ENCODE measurements at places on chromosomes 12 and 14. TPM values are rescaled to one million over a fixed set of nuclear protein-coding genes. Genes with fewer than 3 reads are reported as not detected.

DNA sequence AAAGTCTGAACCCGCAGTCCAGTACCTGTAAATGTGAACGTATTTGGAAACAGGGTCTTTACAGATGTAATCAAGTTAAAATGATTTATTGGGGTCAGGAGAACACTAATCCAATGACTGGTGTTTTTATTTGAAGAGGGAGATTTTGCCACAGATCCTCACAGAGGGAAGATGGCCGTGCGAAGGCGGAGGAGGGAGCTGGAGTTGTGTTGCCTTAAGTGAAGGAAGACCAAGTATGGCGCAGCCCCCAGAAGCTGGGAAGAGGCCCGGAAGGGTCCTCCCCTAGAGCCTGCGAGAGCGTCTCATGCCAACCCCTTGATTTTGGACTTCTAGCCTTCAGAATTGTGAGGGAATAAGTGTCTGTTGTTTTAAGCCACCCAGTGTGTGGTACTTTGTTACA lies 102.8 kb upstream of the NUDT4 start:
- no peak for DNase-seq

- DNase-seq: no peak
Measured at GRCh38 chr12:76260390-76260748, 87.8 kb downstream of the BBS10 start.

DNA sequence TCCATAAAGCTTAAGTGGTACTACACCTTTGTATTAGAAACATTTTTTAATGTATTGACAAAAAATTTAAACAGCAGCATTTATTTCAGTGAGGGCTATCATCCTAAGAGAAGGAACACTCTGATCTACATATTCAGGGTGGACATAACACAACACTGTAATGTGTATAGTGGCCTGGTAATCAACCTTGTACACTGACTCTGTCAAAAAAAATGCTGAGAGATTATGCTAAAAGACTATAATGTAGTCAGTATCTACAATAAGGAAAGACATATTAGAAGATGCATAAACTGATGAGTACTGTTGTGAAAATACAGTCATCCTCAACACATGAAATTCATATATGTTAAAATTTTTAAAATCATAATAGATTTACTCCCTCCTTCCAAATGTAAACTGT lies 68.2 kb downstream of the C2CD5 start:
- DNase-seq: no peak

DNA sequence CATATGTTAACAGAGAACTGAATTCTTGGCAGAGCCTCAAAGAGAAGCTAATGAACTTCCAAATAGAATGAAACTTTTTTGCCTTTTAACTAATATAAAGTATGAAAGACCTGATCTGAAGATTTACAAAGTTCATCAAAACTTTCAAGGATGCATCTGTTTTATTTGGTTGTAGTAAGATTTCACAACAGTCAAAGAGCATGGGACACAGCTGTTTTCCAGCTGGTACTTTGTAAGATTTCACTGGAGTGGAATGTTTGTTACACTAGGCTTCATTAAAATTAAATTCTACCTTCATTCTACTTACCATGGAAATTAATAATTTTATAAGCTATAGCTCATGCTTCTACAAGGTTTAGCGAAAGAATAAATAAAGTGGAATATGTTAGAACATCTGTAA lies 351.2 kb downstream of the SLC6A15 start:
- DNase-seq: no peak

- no peak for DNase-seq
Measured at GRCh38 chr12:27964123-27964522, 8.4 kb downstream of the PTHLH start.

- no peak for DNase-seq
Measured at GRCh38 chr12:69886109-69886508, 61.1 kb downstream of the MYRFL start.

- no peak for DNase-seq
Measured at GRCh38 chr12:24901576-24902461, 47.1 kb downstream of the BCAT1 start.

DNA sequence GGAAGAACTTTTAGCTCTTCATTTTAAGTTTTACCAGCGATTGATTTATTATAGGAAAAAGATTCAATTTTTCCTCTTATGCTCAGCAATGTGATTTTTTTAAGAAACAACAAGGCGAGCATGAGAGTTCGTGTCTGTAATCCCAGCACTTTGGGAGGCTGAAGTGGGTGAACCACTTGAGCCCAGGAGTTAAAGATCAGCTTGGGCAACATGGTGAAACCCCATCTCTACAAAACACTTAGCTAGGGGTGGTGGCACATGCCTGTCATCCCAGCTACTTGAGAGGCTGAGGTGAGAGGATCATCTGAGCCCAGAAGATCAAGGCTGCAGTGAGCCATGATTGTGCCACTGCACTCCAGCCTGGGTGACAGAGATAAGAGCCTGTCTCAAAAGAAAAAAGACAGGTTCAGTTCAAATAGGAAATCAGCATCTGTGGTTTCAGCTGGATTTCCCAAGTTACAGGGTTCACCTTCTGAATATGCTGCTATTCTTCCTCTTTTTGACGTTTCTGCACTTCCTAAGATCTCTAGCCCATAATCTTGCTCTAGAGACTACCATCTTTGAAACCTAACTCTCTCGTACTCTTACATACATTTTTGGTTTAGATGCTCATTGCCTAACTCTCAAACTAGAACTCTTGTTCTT lies 274.7 kb downstream of the SEC23A start:
- DNase-seq: no peak

Gene SCFD1
- 76.1 TPM for total RNA-seq

Gene ACTN1
- total RNA-seq: 133 TPM

Gene SLC6A13
- total RNA-seq: 0.18 TPM

Gene FAM186B
- total RNA-seq: 0.37 TPM

Gene RFX4
- not detected for total RNA-seq

Gene AP1G2
- 170 TPM for total RNA-seq

Gene KIF26A
- total RNA-seq: 0.34 TPM
